Amygdala (tissue), 56 donors: ENCODE measurements at places on chromosomes 11 and 22.

GRCh38 chr11:68412593-68413475 is 47.7 kb upstream of the PPP6R3 start:
- no peak for DNase-seq

DNA sequence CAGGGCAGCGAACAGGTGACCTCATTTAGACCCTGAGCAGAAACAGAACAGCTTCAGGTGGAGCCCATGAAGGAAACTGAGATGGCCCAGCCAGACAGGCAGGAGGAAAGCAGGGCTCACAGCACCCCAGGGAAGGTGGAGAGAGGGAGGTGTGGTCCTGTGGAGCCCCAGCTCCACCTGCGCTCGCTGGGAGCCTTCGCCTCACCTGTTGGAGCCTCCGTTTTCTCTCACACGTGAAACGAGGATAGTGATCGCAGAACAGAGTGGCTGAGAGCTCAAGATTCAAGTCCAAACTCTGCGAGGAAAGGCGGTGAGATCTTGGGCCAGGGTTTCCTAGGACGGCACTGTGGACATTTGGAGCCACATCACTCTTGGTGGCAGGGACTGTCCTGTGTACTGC is 8.6 kb upstream of the CERK start:
- no peak for DNase-seq

DNA sequence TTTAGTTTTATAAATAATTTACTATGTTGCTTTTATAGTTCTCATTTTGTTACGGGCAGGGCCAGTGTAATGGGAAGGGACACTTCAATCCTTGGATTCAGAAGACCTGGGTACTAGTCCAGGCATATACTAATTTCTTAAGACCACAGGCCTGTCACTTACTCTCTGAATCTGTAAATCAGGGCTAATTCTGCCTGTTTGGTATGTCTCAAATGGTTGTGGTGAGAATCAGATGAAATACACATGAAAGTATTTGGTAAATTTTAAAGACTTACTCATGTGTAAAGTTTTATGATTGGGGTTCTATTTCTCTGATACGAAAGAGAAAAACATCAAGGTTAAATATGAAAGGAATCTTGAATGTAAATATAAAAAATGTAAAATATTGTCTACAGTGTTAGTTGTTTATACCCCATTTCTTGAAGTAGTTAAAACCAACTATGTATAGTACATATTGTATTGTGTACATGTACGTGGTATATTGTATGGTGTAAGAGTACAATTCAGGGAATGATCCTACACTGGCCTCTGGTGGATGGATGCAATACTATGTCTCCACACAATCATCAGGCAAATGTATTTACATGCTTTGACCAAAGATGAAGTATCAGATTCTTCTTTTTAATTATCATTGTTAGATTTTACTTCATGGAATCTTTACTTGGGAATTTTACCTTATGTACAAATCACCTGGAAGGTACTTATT is 24.5 kb upstream of the RAG2 start:
- DNase-seq: no peak

- DNase-seq: no peak
These were observed 5.0 kb upstream of the PTPMT1 start for GRCh38 chr11:47560426-47560825.

DNA sequence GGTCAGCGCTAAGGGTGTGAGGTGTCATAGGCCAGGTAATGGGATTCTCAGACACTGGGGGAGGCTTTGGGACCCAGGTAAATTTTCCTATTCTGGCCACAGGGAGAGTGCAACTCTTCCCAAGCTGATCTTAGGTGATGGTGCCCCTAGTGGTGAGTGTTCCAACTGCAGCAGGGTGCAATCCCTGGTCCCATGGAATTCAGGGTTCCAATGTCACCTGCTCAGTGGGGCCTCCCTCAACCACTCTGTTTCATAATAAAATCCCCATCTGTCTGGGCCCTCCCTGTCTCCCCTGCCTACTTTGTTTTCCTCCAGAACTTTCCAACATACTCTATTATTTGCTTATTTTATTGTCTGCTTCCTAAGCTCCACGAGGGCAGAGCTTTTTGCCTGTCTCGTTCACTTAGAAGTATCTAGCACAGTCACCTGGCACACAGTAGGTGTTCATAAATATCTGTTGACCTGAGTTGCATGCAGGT is 2.9 kb upstream of the SGSM1 start:
- DNase-seq: no peak

DNA sequence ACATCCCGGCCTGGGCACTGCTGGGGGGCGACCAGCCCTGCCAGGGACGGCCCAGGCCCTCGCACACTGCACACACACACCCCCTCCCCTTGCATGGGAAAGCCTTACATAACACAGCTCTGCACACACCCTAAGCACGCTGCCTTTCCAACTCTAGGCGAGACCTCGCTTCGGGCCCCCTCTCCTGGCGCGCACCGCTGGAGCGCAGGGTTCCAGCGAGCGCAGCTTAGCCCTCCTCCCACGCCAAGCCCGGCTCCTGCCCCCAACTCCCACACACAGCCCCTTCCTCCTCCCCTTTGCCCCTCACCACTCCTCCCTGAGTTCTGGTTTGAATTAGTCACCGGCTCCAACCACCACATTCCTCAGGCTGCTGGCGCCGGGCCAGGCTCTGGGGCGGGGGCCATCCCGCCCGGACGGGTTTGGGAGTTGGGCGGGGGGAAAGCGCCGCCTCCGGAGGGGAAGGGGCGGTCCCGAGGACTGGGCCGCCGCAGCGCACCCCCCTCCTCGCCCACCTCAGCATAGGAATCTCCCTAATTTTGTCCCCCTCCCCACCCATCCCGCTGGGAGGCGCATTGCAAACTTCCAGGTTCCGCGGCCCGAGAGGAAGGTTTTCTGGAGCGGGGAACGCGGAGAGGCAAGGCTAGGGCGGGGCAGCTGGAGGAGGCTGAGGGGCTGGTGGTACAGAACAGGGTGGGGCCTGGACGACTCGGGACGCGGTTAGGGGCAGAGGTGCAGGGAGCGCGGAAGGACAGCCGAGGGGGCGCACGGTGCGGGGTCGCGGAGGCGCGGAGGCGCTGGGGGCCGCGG is 966 bp downstream of the AHNAK start:
- no peak for DNase-seq
